ENCODE measurements at places on chromosomes 13 and 19.

DNA sequence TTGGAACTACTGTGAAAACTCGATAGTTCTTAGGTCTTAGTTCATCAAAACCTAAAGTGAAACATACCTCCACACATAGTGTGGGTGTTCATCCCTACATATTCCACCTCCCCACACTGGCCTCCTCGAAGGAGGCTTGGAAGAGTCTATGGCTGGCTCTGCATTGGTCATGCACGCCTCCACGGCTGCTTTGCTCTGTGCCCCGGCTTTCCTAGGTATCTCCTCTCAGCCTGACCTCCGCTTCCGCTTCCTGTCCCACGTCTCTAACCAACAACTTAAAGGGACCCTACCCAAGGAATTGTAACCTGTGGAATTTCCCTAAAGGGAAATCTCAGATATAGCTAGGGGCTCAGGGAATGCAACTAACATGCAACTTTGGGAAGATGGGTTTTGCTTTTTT lies 79.7 kb upstream of the MBNL2 start:
- DNase-seq: no peak

GRCh38 chr13:79191501-79191900 lies 214.6 kb downstream of the RBM26 start:
- DNase-seq: no peak

GRCh38 chr13:98254513-98254912 lies 77.4 kb upstream of the RNF113B start:
- DNase-seq: no peak

- no peak for DNase-seq
Measured at GRCh38 chr13:77384999-77385398, 58.1 kb upstream of the MYCBP2 start.

- DNase-seq: no peak
Measured at GRCh38 chr19:38543807-38544568, 73.8 kb downstream of the MAP4K1 start.

GRCh38 chr19:53659292-53659691 lies 27.5 kb downstream of the DPRX start:
- DNase-seq: no peak

GRCh38 chr19:28612275-28612769 lies 600.6 kb downstream of the UQCRFS1 start:
- DNase-seq: no peak

DNA sequence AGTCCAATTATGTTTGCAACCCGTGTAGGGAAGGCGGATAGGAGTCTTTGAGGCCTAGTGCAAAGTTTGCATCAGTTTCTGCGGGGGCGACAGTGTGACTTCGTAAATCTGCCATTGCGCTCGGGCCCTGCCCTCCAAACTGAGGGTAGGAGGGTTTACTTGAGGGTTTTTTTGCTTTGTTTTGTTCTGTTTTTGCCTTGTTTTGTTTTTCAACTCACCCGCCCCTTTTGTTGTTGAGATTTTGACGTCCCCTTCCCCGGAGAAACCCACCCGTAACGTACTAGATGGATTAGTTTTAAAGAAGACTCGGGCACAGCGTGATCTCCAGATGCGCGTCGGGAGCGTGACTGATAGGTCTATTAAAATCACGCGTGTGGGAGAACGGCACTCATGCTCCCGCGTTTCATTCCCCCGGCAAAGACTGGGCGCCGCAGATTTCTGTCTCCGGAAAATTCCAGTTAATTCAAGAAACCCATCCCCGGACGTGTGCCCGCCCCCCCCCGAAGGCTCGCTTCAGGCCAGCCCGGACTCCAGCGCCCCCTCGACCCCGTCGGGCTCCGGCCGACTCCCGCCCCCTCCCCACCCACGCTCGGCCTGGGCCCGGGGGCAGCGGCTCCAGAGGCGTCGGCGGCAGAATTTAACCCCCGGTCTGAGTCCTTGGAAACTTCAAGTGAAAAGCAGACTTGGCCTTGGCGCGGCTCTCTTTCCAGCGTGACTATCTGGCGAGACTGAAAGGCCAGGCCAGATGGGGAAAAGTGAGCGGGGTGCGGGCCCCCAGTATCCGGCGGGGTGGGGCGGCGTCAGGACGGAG lies 5.0 kb downstream of the SOX1 start:
- DNase-seq: no peak

DNA sequence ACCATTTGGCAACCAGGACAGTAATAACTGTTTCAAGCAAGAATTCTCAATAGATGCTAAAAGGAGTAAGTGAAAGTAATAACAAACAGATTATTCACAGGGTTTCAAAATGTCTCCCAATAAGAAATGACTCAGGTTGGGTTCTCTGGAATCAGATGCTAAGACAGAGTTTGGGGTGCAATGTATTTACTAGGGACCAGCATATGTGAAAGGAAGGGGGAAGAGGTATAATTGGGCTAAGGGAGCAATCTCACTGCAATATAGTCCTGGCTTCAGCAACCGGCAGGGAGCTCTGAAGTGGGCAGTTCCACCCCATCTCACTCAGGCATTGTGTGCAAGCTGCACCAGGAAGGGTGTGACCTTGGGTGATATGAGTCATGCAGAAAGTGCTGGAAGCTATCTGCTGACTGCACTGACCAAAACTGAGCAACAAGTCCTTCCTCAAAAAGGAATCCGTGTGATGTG lies 23.4 kb downstream of the ZDHHC20 start:
- no peak for DNase-seq

- DNase-seq: no peak
Measured at GRCh38 chr13:48561466-48562235, 28.8 kb upstream of the RCBTB2 start.

DNA sequence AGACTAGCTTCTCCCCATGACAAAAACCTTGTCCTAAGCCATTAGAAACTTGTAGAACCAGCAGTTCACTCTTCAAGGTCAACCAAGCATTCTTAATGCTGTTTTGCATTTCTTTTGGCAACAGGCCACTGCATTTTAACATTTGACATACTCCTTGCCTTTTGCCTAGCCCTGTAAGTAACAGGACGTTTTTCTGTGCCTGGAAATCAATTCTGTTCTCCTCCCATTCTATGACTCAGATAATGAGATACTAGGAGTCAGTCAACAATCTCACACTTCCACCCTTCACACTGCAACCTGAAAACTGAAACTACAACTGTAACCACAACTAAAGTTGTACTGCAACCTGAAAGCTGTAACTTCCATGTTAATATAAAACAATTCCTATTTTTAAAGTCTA lies 268.7 kb downstream of the MZT1 start:
- DNase-seq: no peak

DNA sequence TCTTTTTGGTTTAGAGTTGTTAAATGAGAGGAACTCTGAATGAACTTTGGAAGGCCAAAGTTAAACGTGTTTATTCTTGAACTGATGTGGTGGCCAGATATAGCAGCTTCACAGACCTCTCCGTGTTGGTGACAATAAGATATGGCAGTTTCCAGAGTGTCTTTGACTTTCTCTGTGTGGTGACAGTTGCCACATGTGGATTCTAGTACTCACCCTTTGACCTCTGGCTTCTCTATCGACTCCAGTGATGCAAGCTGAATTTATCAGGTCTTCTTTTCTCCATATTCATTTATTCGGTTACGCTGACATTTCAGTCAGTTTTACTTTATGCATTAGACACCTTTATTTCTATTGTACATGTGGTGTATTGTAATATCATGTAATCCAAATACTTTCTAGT lies 1469.5 kb downstream of the SLITRK1 start:
- no peak for DNase-seq

- peak; percentile 55 for DNase-seq
Measured at GRCh38 chr13:53873558-53873957, 844.9 kb downstream of the OLFM4 start.

GRCh38 chr19:54653181-54653809 lies 9.5 kb upstream of the LILRB4 start:
- DNase-seq: no peak

DNA sequence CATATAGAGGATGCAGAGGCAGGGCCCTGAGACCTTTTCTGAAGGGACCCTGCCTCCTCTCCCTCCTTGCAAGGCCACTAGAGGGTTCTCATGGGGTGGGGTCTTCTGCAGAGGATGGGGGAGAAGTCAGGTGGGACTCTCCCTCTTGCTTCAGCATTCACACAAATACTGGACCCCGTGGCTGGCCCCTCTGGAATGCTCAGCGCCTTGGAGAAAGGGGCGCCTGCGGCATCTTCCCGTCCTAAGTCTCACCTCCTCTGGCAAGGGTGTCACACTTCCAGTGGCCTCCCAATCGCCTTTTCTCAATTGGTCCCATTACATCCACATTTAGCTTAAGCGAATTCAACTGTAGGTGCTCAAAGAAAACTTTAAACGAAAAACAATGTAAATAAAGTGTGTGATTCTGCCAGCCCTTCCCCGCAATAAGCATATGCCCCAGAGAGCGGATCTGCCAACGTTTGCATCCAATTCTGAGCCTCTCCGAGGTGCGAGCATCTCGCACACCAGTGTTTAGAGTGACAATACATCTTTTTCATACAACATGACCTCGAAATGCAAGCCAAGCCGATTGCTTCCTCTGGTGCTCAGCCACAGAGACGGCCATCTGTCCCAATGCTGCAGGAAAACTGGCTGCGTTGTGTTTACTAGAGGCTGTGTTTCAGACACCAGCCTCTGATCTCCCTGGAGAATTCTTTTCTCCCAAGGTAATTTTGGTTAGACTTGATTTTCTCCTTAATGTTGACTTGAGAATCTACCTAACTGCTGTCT lies 69.1 kb upstream of the WASF3 start:
- no peak for DNase-seq

GRCh38 chr13:94239135-94239534 lies 240.3 kb downstream of the DCT start:
- no peak for DNase-seq

Measured in NCI-H187 treated with DMSO at 0.1 percent for 48 hours (cell line).